Stimulated activated CD4-positive, alpha-beta T cell treated with anti-CD3 and anti-CD28 coated beads, Interleukin-4, amount 100 ng/mL, for 24 hours (primary cell): ENCODE measurements at places on chromosomes 2 and 18.

DNA sequence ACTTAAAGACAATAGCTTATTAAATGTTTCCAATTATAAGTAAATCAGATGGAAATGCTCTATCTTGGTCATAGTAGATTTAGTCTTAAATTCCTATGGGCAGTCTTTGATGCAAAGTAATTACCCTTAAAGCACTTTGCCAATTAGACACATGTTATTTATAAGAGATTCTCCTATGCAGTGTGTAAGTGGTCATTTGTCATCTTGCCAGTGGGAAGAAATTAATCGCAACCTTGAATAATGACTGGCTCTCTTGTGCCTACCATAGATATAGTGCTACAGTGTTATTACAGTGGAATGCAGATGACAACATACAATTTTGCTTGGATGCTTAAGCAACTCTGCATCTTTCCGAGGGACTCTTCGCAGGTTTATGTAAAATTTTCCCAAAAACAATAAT is 311.0 kb upstream of the THUMPD2 start:
- no peak for DNase-seq

GRCh38 chr2:34012715-34013302 is 413.7 kb upstream of the FAM98A start:
- peak; percentile 4 for DNase-seq

DNA sequence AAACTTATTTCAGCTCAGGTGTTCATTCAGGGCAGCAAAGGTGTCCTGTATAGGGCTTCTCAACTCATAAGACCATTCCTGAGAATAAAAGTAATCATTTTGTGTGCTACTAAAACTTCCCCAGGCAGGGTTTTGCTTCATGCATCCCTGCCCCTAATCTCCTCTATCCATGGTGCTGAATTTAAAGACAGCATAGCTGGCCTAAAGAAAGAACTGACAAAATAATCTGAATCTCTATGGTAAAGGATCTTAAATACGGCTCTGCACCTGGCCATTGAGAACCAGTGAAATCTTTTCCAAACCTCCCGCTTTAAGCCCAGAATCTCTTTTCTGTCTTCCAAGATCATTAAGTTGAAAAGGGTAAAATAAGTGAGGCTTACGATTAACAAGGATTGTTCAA is 292.1 kb upstream of the KLHL29 start:
- DNase-seq: no peak

GRCh38 chr2:144686518-144687215 is 166.7 kb upstream of the ZEB2 start:
- DNase-seq: no peak

GRCh38 chr2:201789395-201789794 is 8.7 kb upstream of the ALS2 start:
- no peak for DNase-seq

- DNase-seq: no peak
Observed at GRCh38 chr2:3142961-3143571, 234.6 kb downstream of the EIPR1 start.

- DNase-seq: no peak
Observed at GRCh38 chr2:200845194-200845593, 19.3 kb downstream of the CLK1 start.

DNA sequence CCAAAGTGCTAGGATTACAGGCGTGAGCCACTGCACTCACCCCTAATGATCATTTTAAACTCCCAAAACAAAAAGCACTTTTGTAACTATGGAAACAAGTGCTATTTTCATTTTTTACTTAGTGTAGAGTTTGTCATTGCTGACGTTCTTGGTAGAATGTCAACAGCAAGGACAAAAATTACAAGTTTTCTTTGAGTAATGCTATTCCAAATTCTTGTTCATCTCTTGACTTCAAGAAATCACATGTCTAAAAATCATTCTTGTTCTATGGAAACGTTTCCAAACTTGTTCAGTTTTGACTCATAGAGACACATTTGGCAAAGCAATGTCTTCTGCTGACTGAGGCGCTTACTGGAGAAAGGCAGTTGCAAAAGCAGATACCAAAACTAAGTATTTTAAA is 82.6 kb downstream of the MBP start:
- no peak for DNase-seq

DNA sequence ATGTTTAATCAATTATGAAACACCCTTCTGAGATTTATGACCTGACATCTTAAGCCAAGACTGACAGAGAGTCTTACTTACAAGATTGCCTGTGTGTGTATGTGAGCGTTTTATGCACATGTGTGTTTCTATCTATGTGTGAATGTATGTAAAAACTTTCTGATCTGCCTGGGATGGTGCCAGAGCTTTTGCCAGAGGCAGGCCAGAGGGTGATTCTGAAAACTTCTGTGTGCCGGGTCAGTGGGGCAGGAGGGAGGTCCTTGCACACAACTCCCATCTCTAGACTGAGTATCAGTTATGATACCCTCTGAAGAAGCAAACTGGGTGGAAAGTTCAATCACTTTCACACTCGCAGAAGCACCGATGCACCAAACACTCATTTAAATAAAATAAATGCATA is 335.0 kb upstream of the NT5C1B start:
- DNase-seq: no peak
